ENCODE measurements at places on chromosomes 11 and 22.

DNA sequence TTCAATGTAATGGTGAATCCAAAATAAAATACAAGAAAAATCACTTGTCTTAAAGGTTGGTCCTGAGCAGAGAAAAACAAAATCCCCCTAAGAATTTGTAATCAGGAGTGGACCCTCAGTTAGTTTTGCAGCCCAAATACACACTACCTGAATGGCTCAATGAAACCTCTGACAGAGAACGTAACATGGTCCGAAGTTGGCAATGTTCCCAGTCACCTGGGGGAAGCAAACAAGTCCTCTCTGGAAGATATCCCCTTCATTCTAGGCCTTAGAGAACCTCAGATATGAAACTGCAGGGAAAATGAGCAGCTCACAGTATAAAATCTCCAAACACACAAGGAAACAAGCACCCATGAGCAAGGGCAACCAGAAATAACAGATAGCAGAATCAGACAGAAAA lies 58.2 kb downstream of the MORC2 start:
- no peak for DNase-seq

DNA sequence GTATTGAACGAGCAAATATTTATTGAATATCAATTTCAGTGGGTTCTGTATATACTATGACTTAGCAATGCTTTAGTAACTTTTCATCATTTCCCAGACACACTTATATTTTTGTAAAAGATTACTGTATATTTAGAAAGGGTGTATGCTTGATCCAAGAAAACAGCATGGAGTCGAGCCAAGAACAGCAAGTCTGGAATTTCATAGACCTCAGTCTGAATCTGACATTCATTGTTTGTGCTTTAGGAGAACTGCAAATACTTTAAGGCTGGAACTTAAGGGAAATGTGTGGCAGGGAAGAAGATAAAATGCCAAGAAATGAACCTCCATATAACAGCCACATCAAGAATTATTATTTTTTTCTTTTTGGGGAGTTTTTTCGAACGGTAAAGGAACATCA lies 1156.8 kb downstream of the LRRC4C start:
- DNase-seq: no peak

DNA sequence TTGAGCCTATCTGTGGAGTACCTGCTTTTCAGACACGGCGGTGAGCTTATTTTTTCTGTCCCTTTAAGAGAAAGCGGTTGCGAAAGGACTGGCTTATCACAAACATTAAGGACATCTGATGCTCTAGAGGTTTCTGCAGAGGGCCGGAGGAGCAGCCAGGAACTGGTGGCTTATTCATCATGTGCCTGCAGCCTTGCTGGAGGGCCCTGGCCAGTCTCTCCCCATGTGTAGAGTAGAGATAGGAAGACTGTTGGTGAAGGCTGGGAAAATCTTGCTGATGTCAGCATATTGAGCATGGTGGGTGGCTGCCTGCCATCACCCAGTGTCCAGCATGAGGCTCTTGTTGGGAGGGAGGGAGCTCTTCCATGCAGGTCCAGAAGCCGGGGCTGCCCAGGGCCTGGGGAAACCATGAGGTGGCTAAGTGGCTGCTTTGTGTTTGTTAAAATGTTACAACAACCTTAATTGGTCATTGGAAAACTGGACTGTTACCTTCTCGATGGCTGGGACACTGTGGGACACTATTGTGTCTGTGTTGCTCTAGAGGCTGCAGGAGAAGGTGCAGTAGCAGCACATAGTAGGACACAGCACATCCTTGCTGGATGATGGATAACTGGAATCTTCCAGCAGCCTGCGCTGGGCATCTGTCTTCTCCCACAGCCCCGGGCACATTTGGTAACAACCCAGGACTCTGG lies 54.3 kb downstream of the TSPAN18 start:
- no peak for DNase-seq

- no peak for DNase-seq
These were observed 509.8 kb upstream of the RAG2 start for GRCh38 chr11:37107831-37108230.

DNA sequence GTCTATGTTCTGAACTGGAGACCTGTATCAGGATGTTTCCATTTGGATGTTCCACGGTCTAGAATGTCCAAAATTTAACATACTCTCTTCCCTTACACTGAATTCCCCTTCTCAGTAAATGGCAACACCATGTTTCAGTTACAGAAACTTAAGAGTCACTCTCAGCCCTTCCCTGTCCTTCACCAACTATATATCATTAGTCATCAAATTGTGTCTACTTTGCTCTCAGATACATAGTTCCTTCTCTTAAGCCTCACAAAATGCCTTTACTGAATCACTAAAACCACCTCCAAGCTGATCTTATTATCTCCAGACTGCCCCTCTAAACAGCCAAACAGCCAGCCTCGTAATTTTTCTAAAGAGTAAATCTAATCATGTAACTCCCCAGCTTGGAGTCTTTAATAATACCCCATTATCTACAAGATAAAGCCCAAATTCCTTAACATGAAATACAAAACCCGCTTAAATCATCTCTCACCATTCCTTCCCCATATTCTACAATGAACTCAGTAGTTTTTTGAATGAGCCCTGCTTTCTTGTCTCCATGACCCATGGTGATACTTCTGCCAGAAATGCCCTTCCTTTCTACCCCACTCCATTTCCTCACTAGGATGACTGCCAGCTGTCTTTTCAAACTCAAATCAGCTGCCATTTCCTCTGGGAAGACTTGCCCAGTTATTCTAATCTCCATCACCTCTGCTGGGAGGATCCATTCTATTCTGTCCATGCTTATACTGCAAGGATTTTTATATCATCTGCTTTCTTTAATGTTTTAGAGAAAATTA lies 102.7 kb upstream of the ARHGAP42 start:
- DNase-seq: no peak

DNA sequence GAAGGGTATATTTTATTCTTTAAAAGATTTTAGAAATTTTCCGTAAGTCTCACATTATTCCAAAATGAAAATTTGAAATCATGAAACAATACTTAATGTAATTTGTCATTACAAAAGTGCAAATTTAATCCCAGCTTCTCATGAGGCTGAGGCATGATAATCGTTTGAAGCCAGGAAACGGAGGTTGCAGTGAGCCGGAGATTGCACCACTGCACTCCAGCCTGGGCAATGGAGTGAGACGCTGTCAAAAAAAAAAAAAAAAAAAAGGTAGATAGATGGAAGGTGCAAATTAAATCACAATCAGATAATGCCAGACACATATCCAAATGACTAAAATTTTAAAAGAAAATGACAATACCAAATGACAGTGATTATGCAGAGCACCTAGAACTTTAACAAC lies 644.2 kb downstream of the FAM181B start:
- no peak for DNase-seq

DNA sequence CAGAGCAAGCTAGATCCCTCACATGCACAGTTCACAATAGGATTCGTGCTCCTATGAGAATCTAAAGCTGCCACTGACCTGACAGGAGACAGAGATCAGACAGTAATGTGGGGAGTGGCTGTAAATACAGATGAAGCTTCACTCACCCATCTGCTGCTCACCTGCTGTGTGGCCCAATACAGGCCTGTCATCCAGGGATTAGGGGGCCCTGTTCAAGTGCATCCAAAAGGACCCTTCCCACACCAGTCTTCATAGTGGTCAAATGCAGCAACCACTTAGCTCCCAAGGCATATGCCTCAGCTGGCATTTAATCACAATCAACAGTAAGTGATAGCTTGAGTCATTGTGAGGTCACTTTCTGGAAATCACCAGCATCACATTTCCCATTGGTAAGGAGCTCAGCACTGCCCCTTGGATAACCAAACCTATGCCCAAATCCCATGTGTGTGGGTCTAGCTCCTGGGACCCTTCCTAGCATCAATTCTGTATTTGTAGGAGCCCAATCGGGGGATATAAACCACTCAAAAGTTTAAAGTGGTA lies 65.6 kb downstream of the OR4C45 start:
- no peak for DNase-seq

- DNase-seq: peak; percentile 85
These were observed at the start of gene PDGFD for GRCh38 chr11:104164028-104164520. Gene PDGFD, minus strand, starts transcription at chr11:104164147.

GRCh38 chr11:2855162-2855561 lies 30.4 kb downstream of the CDKN1C start:
- DNase-seq: no peak

- no peak for DNase-seq
These were observed 201.5 kb downstream of the SOX6 start for GRCh38 chr11:16154715-16155396.

DNA sequence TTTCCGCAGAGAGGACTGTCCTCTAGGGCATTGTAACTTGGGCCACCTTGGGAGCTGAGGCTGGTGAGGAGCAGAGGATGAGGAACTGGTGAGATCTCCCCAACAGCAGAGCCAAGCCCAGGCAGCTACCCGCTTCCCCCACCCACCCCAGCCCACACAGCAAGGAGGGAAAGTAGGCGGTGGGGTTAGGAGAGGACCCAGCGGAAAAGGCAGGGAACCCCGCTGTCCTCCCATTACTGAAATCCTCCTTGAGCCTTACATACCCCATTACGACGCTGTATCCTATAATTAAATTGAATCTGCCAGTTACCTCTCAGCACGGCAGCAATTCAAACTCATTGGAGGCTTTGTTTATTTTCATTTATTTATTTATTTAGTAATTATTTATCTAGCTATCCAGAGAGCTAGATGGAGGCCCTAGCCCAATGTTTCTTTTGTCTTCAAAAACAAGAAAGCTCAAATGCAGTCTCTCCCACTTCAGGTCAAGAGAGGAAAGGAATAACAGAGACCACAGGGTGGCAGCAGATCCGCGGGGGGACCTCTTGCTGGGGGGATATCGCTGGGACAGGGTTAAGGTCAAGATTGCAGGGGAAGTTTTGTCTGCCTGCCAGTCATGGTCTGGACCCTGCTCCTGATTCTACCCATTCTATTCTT lies 218.0 kb downstream of the ST3GAL4 start:
- no peak for DNase-seq

DNA sequence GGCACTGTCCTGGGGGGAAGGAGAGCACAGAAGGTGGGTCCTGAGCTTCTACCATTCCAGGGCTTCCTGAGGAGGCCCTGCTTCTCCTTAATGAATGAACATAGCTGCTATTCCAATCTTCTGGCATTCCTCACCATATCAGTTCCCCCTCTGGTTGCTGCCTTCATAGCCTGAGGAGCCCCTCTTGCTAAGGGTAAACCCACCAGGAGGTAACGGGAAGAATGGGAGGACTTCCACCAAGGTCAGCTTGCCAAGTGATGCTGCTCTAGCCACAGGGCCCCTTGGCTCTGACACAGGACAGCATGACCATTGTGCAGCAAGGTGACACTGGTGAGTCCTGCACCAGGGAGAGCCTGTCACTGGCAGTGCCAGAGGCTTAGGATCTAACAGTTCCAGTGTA lies 1022.5 kb downstream of the TBC1D22A start:
- no peak for DNase-seq

DNA sequence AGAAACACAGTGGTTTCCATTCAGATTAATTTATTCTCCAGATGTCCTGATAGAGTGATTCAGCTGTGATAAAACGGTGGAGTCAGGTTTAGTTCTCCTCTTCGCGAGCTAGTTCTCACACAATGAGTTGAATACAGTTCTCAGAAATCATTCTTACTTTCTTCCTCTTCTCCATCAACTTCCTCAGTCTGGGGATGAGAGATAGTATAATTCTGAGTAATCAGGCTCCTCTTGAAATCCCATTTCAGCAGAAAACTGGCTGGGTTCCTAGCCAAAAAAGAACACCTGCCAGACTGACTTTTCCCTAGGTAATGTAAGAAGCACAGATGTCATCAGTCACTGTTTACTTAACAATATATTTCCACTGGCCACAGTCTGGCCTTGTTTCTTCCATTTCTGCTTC lies 76.7 kb downstream of the SVIP start:
- DNase-seq: no peak

DNA sequence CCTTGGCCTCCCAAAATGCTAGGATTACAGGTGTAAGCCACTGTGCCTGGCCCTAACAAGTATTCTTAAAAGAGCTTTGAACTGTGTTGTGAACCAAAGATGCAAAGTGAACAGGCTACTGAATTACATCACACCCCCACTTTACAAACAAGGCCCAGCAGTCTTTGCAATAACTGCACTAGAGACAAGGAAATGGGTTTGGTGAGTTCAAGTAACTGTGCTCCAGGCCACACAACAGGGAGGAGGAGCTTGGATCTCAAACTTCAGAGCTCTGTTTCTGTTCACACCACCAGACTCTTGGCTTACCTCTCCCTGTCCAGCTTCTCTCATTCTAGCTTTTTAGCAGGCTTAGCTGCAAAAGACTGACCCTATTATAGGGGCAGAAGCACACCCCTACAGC lies 30.4 kb upstream of the RASL10A start:
- no peak for DNase-seq

- DNase-seq: no peak
These were observed 437.7 kb downstream of the BUD13 start for GRCh38 chr11:116335078-116335477.

DNA sequence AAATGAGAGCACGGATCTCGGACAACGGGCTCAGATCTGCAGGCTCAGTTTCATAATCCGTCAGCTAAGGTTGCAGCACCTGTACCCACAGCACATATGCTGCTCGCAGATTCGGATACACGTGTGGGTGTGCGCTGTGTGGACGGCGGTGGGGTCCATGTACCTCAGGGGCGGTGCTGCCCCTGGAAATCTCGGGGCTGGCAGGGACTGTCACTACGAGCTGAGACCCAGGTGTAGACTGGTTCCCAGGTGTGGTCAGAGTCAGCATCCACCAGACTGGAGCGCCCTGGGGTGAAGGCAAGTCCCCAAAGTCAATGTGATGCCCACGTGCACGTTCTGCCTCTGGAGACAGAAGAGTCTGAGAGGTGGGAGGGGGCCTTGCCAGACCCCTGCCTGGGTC lies 989.3 kb downstream of the BRD1 start:
- no peak for DNase-seq

DNA sequence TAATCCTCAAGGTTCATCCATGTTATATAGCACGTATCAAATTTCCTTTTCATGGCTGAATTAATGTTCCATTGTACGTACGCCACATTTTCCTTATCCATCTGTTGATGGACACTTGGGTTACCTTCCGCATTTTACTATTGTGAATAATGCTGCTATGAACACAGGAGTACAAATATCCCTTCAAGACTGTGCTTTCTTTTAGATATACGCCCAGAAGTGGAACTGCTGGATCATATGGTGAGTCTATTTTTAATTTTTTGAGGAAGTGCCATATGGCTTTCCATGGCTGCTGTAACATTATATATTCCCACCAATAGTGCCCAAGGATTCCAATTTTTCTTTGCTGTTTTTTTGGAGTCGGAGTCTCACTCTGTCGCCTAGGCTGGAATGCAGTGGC lies 6.0 kb downstream of the MRPL40 start:
- DNase-seq: no peak
